ENCODE measurements at places on chromosomes 3 and 15. TPM values are rescaled to one million over a fixed set of nuclear protein-coding genes. Genes with fewer than 3 reads are reported as not detected.
A peak's percentile ranks its signal among the peaks of the same experiment; 100 is the strongest.

DNA sequence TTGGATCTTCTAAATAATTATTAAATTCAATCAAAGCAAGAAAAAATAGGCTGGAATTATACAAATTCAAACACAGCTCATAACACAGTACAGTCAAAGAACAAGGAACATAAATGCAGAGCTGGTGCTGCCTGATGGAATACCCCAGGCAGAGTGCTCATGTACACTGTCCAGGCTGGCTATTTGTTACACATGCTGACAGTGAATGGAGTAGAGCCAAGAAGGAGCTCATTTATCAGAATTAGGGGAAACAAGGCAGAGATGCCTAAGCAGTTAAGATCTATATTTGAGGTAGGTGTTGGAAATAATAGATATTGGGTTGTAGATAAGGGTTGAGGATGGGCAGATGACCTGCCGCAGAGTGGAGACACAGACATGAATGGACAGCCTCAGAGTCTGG, 788.2 kb upstream of the ARPP21 start:
- DNase-seq, result no peak

GRCh38 chr3:155549087-155549486, 195.8 kb downstream of the PLCH1 start:
- no peak for DNase-seq

GRCh38 chr15:32828507-32829186, 110.8 kb downstream of the GREM1 start:
- no peak for DNase-seq

DNA sequence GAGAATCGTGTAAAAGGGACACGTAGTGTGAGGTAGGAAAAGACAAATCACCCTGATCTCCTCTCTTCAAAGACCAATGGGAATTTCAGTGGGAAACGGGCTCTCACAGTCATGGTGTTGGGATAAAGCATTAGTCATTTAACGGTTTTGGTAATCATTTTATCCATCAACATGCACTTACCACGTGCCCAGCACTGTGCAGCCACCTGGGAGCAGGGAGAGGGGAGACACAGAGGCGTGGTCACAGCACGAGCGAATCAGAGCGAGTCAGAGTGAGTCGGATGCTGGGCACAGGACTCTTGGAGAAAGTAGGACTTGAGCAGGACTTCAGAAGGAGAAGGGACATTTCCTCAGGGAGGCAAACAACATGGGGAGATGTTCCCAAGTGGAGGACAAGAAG, 130.8 kb downstream of the MINAR1 start:
- no peak for DNase-seq

- no peak for DNase-seq
Observed at GRCh38 chr3:11587766-11588165, 55.9 kb downstream of the VGLL4 start.

DNA sequence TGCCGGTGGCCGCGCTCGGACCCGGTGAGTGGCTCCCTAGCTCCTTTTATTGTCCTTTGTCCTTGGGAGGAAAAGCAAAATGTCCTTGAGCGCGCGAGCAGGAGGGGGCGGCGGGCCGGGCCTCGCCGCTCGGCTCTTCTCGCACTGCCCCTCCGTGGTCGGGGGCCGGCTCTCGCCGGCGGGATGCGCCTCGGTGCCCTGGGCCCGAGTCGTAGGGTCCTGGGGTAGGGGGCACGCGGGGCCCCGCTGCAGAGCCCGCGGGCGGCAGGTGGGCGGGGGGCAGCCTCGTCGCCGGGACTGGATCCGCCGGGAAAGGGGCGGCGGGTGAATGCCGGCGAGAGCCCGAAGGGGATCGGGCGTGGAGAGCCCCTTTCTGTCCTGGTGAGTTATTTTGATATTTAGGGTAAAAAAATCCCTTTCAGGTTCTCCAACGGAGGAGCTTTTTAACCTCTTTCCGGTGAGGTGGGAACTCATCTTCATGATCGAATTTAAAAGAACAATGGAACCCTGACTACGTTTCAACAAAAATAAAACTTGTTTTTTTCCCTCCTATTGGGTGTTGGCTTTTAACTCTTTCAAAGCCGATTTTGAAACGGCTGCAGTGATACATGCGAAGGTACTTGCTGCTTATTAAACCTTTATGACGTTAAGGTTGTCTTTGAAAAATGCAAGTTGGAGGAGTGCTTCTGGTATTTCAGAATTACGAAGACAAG, 16.8 kb upstream of the CHD2 start:
- peak; percentile 58 for DNase-seq

DNA sequence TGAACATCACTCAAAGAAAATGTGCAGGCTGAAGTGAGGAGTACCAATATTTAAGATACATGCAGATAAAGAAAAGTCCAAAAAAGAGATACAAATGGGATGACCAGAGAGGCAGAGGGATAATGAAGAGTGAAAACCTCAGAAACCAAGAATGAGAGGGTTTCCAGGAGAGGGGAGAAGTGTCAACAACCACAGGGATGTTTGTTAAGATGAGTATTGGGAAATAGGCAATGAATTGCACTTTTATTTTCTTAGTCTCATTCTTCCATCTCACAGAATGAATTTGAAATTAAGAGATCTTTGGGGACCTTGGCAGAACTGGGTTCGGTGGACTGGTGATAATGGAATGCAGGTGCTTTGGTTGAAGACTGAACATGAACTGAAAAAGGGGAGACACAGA, 102.5 kb downstream of the ECT2 start:
- DNase-seq, result no peak

GRCh38 chr3:72255191-72255590, 470.2 kb upstream of the PROK2 start:
- DNase-seq, result no peak

GRCh38 chr15:89556413-89557262, 18.6 kb upstream of the TICRR start:
- DNase-seq, result peak; percentile 57

DNA sequence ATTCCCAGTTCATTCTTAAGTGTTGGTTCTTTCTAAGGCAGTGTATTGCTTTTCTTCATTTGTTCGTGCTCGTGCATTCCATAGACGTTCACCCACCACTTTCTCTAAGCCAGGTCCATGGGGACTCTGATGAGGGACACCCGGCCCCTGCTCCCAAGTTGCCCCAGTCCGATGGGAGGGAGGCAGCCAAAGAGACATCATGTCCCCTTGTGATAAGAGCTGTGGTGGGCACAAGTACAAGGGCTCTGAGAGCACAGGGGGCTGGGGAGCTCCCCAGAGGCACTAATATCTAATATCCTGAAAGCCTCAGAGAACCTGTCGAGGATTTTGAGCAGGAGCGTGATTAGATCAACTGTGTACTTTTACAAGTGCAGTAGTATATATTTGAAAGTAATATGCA, 6.3 kb downstream of the SPSB4 start:
- no peak for DNase-seq

GRCh38 chr15:36156879-36157427, 422.5 kb upstream of the CDIN1 start:
- no peak for DNase-seq

DNA sequence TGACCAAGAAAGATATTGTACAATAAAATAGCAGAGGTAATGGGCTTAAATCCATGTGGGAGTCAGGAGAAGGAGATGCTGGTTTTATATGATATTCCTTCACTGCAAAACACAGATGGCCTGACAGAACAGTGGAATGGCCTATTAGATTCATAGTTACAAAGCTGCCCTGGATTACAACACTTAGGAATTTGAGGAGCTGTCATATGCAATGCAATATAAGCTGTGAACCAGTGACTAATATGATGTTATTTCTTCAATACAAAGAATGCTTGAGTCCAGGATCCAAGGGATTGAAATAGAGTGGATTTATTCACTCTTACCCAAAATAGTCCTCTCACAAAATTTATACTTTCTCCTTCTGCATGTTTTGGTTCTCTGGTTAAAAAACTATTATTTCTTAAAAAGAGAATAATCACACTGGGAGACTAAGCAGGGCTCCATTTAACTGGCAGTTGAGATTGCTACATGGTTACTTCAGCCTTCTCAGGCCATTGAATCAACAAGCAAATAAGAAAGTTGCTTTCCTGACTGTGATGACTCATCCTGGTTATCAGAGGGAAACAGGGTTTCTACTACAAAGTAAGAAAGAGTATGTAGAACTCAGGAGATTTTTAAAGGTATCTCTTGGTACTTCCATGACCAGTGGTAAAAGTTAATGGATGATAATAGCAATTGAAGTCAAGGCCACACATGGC, 79.8 kb upstream of the ZPLD1 start:
- DNase-seq, result no peak

DNA sequence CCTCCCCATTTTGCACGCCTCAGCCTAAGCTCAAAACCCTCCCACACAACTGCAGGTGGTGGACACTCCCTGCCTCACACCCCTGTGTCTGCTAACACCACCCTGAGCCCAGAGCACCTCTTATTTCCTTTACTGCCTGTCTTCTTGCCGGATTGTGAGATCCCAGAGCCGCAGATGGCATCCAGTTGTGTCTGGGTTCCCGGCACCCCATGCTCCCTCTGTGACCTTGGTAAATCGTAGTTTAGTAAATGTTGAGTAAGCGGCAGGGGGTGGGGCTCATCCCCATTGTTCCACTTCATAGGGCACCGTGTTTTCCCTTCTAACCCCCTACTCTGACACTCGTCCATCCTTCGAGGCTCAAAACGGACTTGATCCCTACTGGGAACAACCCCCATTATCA, 14.9 kb downstream of the SPINT1 start:
- no peak for DNase-seq

GRCh38 chr15:47796830-47797229, 79.5 kb downstream of the SEMA6D start:
- DNase-seq, result no peak

- DNase-seq, result no peak
Observed at GRCh38 chr3:49495023-49495422, 25.0 kb downstream of the DAG1 start.

DNA sequence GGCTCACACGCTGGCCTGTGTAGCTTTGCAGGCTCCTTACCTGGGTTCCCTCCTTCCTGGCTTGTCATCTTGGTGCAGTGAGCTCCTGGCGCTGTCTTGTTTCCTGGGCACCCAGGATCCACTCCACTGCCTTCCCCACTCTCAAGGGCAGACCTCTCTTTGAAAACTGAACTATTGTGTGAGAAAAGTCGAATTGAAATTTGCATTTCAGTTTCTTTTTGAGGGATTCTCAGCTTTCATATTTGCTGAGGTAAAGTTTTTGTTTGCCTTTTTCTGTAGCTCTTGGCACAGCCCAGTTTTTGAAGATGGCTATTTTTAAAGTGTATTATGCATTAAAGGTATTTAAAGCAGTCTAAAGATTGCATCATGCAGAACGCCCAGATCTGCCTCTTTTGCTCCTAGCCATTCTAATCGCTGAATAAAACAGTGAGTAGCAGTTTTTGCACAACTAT, 70.1 kb downstream of the CCK start:
- DNase-seq, result no peak

Gene FETUB
- not detected for total RNA-seq

Gene ADGRG7
- total RNA-seq, result not detected

Gene CNTN6
- total RNA-seq, result not detected

Gene EFCC1
- 0.12 TPM for total RNA-seq

Gene DUOXA1
- not detected for total RNA-seq

Gene GRK7
- total RNA-seq, result not detected

Gene C2CD4B
- not detected for total RNA-seq

Gene SCN11A
- 0.05 TPM for total RNA-seq

Gene CPLX3
- total RNA-seq, result not detected
